ENCODE measurements at places on chromosomes 5 and 9.

- DNase-seq, result no peak
These were observed 80.7 kb downstream of the PTPDC1 start for GRCh38 chr9:94164806-94165549.

DNA sequence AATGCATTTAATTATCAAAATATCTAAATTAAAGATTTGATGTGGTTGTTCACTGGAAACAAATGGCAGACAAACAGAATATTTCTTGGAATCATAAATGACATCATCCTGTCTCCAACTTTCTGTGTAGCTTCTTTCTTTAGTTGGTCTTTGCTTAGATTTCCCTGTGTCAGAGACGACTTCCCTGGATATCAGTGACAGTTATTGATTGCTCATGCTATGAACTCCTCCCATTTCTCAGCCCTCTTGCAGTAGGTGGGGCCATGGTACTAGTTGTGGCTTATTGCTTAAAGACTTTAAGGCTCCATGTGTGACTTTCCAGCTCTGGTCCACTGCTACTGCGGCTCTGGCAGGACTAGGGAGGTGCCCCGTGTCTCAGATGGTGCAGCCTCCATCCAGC lies 592.6 kb downstream of the MTRR start:
- no peak for DNase-seq

GRCh38 chr9:33164138-33164809 lies 2.9 kb downstream of the B4GALT1 start:
- no peak for DNase-seq

DNA sequence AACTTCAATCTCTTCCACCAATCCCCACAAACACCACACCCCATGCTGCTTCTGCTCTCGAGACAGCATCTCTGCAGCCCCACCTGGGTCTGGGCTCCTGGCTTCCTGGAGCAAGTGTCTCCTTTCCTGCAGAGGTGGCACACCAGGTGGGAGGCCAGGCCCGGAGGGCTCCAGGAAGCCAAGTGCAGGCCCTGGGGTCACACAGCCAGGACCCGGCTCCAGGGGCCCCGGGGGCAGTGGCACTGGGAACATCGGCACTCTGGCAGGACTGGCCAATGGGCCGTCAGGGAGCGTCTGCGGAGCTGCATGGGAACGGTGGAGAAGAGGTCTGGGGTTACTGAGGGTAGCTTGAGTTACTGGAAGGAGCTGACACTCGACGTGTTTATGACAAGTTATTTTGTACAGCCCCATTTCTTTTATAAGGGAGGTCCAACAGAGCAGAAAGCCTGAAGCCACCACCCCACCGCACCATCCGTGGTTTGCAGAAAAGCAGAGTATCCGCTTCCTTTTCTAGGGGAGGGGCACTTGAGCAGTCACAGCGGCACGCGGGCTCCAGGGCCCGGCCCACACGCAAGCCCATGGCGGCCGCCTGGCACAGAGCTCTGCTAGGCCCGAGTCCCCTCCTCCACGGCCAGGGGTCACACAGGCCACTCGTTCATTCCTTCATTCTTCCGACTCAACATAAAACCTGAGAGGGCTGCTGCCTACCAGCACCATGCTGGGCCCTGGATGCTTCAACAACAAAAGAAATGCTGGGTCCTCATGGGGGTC lies 14.6 kb upstream of the INPP5E start:
- DNase-seq, result no peak

DNA sequence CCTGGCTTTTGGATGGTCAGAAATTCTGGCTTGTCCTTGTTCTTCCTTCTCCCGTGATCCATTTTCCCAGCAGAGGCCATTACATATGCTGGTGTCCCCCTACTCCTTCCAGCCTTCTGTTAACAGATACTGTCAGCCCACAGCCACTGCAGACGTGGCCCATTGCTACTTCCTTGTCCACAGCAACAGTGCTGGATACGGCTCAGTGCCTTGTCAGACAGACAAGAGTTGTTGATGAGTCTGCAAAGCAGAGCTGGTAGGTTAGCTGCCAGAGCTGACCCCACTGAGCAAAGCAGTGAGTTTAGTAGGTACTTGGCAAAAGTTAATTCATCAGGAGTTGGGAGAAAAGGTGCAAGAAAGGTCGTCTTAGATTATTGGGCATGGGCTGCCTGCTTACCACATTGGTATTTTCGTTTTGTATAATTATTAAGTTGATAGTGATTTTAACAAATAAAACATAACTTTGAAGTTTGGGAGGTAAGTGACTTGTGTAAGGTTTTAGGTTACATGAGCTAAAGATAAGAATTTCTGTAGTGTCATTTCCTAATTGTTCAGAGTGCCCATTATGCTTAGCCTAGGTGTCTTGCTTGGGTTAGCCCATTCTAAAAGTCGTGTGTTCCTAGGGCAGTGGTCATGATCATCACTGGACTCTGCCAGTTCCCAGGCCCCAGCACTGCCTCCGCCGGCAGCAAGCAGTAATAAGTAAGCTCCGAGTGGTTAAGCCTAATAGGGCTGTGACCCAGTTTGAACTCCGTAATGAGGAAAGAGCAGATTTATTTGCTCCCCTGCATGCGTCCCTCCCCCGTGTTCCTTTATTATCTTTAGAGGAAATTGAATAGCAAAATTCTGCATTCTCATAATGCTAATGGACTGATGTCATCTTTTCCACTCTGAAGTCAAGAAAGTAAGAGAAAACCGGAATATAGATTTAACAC lies 292.0 kb downstream of the FANCC start:
- peak; percentile 89 for DNase-seq

DNA sequence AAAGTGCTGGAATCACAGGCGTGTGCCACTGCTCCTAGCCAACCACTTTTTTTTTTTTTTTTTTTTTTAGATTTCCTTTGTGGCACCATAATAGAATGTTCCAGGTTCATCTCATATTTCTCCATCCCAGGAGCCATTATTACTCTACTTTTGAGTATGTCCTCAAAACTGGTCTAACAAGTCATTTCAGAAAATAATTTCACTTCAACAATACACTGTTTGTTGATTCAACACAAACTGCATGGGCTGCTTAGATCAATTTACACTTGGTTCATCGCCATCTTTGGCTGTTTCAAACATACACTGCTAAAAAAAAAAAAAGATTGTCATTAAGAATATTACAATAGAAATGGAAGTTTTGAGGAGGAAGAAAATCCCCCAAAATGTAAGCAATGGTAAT lies 57.9 kb downstream of the CSNK1A1 start:
- no peak for DNase-seq

DNA sequence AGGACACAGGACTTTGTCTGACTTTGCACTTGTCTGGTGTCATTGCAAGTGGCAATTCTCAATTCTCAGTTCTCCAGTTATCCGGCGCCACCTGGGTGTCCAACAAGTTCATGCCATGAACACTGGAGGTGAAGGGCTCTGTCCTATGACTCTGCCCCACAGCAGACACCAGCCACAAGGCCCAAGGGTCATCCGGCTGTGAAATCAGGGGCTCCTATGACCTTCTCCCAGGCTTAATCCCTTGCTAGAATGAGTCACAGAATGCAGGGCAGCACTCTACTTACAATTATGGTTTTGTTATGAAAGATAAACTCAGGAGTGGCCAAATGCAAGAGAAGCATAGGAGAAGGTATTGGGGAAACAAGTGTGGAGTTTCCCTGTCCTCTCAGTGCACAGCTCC lies 392.0 kb downstream of the GADD45G start:
- DNase-seq, result no peak

DNA sequence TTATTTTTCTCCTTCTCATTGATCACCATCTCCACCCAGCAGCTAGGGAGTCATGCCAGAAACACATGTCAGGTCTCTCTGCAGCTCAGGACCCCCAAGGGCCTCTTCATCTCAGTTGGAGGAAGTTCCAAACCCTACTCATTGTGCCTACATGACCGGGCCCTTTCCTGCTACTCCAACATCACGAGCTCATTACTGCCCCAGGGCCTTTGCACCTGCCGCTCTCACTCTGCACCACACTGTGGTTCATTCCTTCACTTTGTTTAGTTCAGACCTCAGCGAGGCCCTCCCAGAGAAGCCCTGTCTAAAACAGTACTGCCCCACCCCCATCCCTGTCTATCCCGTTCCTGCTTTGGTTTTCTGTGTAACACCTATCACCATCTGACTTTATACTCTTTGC lies 22.1 kb upstream of the AKNA start:
- no peak for DNase-seq

DNA sequence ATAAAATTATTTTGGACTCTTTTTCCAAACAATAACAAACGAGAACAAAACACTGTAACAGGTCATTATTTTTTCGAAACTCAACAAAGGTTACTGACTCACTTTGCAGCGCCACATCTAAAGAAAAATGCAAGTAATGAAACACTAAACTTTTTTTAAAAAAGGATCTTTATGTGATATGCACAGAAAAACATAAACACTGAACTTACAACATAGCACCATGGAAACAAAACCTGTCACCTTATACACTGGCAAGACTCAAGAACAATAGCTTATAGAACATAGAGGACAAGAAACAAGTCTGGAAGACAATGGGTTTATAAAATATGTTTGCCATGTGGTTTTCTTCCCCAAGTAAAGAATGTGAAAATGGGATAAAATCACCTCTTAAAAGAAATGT lies 85.2 kb downstream of the AUH start:
- DNase-seq, result no peak

- DNase-seq, result peak; percentile 82
These were observed 70.8 kb upstream of the STARD4 start for GRCh38 chr5:111582993-111583601.

GRCh38 chr5:154776167-154776566 lies 21.0 kb downstream of the LARP1 start:
- DNase-seq, result no peak

- no peak for DNase-seq
These were observed 20.1 kb downstream of the DOCK2 start for GRCh38 chr5:169657127-169657526.

DNA sequence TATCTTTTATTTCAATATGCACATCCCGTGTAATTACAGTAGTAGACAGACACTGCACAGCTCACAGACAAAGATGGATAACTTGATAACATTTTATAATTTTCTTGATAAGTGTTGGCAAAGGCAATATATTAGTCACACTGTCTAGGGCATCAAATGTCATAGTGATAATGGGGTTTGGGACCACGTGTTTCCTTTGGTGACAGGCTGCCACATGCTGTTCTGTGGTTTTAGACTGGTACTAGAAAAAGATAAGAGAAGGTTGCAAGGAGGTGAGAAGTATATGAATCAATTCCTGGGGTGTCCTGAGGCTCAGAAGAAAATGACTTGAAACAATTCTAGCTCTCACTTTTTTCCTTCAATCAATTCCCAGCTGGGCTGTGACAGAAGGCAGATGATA lies 258.8 kb upstream of the CHD1 start:
- DNase-seq, result no peak

DNA sequence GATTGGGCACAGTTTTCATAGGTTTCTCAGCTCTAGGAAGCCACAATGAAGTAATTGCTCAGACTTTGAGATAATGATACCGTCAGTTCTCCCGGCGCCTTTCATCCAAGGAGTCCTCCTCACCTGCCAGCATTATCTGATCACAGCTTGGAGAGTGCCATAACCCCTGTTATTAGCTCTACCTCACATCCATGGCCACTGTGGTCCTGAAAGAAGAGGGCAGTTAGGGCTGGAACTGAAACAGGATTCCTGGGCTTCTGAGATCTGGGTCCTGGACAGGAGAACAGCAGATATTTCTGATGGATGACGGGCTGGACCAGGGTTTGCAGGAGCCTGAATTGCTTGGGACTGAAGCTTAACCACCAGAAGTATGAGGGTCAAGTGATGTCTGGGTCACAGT lies 13.5 kb downstream of the RGS3 start:
- no peak for DNase-seq

GRCh38 chr9:35808433-35808832 lies 3.6 kb downstream of the SPAG8 start:
- no peak for DNase-seq

DNA sequence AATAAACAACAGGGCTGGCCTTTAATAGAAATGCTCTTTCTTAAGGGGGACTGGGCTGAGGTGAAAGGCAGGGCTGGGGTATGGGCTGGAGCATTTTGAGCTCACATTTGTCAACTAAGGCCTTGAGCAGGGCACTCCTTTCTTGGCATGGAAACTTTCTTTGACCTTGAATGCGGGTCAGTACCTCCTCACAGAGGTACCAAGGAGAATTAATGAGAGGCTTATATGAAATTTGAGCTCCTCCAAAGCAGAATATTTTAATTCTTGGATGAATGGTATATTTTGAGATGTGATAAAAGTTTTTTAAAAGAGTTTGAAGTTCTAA lies 3.1 kb downstream of the CYSTM1 start:
- no peak for DNase-seq

- no peak for DNase-seq
These were observed 432.8 kb downstream of the IRX1 start for GRCh38 chr5:4028384-4028783.

GRCh38 chr5:103461243-103461642 lies 101.3 kb downstream of the NUDT12 start:
- peak; percentile 12 for DNase-seq

DNA sequence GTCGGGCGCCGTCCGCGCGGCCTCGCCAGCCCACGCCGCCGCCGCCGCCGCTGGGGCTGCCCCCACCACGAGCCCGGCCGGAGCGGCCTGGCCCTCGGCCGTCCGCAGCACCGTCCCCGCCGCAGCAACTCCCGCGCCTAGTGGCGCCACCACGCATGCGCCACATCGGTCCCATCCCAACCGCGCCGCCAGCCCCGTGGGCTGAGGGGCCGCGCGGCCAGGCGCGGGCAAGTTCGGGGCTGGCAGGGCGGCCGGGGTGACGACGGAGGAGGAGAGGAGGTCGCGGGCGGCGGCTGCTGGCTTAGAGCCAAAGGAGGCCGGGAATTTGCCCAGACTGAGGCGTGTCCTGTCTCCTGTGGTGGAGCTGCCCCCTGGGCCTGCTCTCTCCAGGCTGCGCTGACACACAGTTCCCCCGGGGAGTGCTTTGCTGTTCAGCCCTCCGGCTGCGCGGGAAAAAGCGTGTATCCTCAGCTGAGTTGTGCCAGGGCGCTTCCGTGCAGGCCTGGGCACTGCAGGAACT lies at the start of gene TUSC1:
TSS of gene TUSC1 (minus strand) at position 298 of the 520 bp plus-strand sequence. CDS start at position 166, 132 bp downstream.
- peak; percentile 80 for DNase-seq

DNA sequence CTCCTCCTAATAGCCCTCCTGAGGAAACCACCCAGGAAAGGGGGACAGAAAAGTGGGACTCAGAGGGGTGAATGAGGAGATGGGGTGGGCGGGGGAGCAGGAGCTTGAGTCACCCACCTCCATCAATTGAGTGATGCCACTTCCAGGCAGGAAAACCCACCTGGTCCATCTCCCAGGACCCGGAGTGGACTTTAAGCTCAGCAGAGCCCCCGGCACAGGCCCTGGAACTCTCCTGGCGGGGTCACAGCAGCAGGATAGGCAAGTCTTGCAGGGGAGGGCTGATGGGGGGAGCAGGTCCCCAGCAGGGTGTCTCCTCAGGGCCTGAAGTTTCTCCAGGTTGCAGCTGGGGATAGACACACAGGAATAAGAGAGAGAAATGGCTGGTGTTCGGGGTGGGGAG lies 40.8 kb downstream of the LHX2 start:
- no peak for DNase-seq

- DNase-seq, result peak; percentile 14
These were observed 72.5 kb upstream of the CACNA1B start for GRCh38 chr9:137804908-137805630.

GRCh38 chr5:96823900-96824380 lies 16.2 kb upstream of the ERAP1 start:
- DNase-seq, result peak; percentile 86
